ENCODE measurements at places on chromosomes 4 and X.

- no peak for DNase-seq
Measured at GRCh38 chr4:122378711-122379110, at the start of gene ADAD1. Gene ADAD1 (plus strand): TSS chr4:122379011. CDS start chr4:122380070, 1,059 bp downstream.

DNA sequence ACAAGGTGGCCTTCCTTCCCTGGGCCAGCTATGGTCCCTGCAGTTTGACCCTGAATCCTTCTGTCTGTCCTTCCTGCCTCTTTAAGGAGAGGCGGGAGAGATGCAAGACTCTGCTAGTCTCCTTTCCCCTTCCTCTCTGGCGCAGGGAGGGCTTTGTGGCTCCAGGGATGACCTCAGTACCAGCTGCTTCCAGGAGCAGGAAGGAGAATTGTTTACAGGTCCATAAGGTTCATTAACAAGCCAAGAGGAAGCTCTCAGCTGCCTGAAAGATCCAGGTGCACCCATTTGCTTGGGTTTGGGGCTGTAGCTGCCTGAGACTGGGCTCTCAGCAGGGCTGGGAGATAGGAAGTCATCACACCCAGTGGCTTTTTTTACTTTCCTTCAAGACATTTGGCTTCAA is 4.0 kb upstream of the FATE1 start:
- no peak for DNase-seq

GRCh38 chrX:136182414-136182813 is 35.1 kb downstream of the FHL1 start:
- DNase-seq: no peak

- no peak for DNase-seq
Measured at GRCh38 chrX:47187106-47187677, 6.4 kb upstream of the UBA1 start.

- DNase-seq: no peak
Measured at GRCh38 chr4:151548708-151549107, 139.7 kb downstream of the FHIP1A start.

DNA sequence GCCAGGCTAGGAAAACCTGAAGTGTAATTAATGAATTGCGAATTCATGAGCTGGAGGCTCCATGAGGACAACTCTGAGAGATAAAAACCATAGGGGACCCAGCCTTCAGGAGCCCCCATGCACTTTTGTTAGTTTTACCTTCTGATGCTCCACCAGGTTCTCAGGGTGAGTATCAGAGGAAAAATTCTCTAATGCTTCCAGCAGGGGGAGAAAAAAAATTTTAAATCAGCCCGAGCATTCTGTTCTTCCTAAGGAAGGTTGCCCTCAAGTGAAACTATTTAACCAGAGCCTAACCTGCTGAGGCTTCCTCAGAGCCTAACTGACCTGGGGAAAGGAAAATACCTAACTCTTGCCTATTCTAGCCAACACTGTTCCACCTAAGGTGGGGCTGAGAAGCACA is 552.6 kb downstream of the PPARGC1A start:
- DNase-seq: no peak

DNA sequence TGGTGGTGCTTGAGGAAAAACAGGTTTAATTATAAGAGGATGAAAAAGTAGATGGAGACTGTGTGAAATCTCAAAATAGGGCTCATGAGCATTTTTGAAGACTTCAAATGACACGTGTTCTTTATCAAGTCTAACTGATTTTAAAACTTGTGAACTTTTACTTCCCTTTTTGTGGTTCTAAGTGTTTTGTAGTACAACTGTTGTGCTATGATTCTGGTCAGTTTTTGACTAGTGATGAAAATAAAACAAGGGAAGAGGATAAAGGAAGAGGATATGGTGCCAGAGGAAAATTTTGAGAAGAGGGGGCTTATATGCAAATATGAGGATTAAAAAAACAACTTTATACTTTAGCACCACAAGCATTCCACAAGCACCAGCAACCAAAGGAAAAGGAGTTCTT is 644.0 kb downstream of the RPA4 start:
- DNase-seq: no peak

- no peak for DNase-seq
Measured at GRCh38 chr4:59848457-59848856, 1351.7 kb upstream of the ADGRL3 start.

GRCh38 chr4:20046931-20047677 is 204.6 kb upstream of the SLIT2 start:
- no peak for DNase-seq

- DNase-seq: no peak
Measured at GRCh38 chr4:28369499-28369898, 1508.9 kb downstream of the STIM2 start.

DNA sequence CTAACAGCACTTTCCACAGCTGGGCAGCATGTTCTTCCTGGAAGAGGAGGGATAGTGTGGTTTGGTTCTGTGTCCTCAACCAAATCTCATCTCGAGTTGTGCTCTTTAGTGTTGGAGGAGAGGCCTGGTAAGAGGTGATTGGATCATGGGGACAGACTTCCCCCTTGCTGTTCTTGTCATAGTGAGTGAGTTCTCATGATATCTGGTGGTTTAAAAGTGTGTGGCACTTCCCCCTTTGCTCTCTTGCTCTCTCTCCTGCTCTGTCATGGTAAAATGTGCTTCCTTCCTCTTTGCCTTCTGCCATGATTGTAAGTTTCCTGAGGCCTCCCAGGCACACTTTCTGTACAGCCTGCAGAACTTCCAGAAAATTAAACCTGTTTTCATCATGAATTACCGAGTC is 133.7 kb upstream of the NDP start:
- no peak for DNase-seq

- no peak for DNase-seq
Measured at GRCh38 chrX:79364306-79364705, 2.8 kb downstream of the ITM2A start.

DNA sequence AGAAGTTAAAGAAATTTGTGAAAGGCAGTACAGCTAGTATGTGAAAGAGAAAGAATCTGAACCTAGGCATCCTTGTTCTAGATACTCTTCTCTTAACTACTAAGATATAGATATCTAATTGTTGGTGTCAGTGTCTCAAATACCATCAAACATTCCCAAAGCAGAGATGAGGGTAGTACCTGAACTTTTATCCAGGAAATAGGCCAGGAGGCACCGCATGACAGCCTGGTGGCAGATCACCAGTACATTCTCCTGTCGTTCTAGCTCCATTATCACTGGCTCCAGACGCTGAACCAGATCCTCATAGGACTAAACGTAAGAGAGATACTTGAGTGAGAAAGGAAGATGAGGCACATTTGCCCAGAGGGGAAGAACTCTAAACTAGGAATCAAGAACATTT is 16.8 kb downstream of the TRO start:
- DNase-seq: no peak

DNA sequence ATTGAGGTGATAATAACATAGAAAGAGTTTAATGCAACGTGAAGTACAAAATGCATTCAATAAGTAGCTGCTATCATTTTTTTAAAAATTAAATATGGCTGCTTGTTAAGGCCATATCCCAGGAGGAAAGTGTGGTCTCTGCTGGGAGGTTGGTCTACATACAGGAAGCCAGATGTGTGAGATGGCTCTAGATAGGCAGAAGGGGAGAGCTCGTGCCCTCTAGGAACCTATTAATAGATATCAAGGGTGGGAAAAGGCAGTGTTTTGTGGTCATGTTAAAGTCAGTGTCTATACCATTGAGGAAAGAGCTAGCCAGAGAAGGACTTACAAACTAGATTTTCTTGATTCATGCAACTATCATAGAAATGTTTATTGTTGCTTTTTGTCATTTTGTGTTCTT is 140.5 kb downstream of the KLHL8 start:
- no peak for DNase-seq

GRCh38 chrX:10819973-10820372 is 199.6 kb upstream of the MID1 start:
- DNase-seq: no peak
